ENCODE measurements at places on chromosomes 2 and 18.

- DNase-seq, result peak; percentile 89
These were observed 285.1 kb downstream of the SS18 start for GRCh38 chr18:25805323-25805722.

DNA sequence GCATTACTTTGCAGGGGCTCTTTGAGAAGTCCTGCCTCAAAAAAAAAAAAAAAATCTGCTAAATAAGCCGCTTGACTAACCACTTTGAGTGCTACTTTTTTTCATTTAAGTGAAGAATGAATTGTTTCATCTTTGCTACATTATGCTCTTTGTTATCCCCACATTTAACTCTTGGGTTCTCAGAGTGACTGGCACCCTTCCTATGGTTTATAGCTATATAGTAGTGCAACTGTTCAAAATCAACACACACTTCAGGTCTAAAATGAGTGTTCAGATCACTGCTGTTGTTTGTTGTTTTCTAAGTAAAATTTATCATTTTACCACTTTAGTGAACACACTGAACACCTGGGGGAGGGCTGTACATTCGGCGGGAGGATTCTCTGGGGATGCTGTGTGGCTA is 13.6 kb downstream of the STPG4 start:
- DNase-seq, result no peak

DNA sequence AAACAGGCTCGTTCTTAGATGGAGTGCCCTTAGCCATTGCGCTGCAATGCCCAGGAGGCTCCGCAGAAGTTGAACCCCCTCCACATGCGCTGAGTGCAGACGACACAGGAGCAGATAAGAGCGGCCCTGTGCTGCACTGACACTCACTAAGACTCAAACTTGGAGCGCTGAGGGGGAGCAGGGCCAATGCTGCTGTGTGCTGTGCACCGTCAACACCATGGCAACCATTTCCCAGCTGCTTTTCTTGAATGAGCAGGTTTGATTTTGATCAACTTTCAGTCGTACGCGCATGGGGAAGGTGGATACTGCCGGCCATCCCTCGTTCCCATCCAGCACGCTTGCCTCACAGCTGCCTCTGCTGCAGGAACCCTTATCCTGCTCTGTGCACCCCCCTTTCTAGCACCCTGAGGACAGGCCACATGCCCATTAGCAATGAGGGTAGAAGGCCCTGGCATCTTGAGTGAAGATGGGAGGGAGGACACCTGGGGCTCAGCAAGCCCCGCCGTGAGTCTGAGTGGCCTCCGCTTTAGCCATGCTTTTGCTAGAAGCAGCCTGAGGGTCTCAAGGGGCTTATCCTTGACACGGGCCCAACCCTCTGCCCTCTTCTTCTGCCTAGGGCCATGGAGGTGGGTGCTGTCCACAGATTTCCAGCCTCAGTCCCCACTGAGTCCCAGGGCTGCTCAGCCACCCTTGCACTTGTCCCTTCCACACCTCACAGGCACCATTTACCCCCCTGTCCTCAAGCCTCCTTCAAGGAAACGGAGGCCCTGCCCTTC is 271.9 kb downstream of the PHLPP1 start:
- DNase-seq, result no peak

- no peak for DNase-seq
These were observed 1023.2 kb downstream of the BCL11A start for GRCh38 chr2:59530258-59530657.

DNA sequence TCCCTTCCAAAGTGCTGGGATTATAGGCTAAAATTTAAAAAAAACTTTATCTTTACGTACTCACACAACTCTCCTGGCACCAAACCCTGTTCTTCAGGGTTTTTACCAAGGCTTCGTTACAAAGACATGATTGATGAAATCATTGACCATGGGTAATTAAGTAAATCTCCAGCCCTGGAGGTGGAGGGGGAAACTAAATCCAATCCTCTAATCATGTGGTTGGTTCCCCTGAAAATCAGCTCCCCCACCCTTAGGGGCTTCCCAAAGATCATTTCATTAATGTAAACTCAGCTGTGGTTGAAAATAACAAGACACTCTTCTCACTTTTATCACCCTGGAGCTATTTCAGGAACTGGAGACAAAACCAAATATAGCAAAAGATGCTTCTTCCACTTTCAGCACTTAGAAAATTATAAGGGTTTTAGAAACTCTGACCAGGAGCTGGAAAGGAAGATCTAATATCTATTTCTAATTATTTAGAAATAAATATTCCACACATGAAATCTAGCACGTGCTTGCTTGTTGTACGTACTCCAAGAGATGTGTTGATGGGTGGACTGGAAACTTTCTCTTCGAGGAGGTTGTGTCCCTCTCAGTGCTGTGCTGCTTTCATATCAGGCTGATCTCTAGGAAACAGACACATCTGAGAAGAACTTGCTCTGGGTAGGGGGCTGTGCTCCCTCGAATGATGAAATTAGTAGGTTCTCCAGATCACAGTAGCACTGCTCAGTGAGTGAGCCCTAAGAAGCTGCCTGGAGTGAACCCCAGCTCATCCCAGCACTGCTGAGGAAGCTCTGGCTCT is 67.2 kb downstream of the SMAD4 start:
- DNase-seq, result no peak

GRCh38 chr2:11701206-11701605 is 31.2 kb upstream of the NTSR2 start:
- DNase-seq, result no peak

DNA sequence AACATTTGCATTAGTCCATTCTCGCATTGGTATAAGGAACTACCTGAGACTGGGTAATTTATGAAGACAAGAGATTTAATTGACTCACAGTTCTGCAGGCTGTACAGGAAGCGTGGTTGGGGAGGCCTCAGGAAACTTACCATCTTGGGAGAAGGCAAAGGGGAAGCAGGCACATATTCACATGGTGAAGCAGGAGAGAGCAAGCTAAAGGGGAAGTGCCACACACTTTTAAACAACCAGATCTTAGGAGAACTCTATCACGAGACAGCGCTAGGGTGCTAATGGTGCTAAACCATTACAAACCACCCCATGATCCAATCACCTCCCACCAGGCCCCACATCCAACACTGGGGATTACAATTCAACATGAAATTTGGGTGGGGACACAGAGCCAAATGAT is 201.7 kb upstream of the MGAT5 start:
- DNase-seq, result no peak

GRCh38 chr2:238449241-238449640 is 22.5 kb downstream of the ASB1 start:
- DNase-seq, result no peak

GRCh38 chr2:219010162-219010756 is 17.0 kb upstream of the CRYBA2 start:
- DNase-seq, result no peak

GRCh38 chr2:180101846-180102245 is 94.7 kb upstream of the CWC22 start:
- DNase-seq, result no peak

DNA sequence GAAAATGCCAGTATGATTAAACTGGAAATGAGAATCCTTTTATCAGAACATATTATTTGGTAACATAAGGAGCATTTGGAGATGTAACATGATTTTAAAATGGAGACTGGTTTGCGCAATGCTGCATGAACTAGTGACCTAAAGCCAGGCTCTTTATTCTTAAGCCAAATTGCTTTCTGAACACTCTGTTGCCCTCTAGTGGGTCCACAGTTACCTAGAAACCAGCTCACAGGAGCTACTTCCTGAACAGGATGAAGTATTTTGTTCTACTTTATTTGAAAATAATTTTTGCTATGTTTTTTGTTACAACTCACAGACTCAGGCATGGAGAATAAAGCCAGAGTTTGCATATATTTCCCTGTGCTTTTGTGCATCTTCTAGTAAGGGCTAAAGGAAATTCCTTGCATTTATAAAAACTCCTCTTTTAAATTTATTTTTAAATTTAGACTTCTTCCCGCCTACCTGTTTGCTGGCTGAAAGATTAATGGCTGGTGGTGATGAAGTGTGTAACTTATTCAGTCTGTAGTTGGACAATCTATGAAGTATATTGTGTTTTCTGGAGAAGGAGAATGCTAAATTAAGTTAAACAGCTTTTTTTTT is 146.7 kb downstream of the PARD3B start:
- peak; percentile 91 for DNase-seq

- DNase-seq, result no peak
These were observed 59.1 kb downstream of the NETO1 start for GRCh38 chr18:72808680-72809079.

GRCh38 chr2:20697322-20697934 is 30.5 kb downstream of the GDF7 start:
- no peak for DNase-seq

Measured in IMR-90 (cell line).